ENCODE measurements at places on chromosomes 12 and 14.
A peak's percentile ranks its signal among the peaks of the same experiment; 100 is the strongest.

GRCh38 chr14:64680013-64680713, 24.1 kb upstream of the PLEKHG3 start:
- peak; percentile 41 for DNase-seq

GRCh38 chr12:105113094-105113493, 5.6 kb downstream of the WASHC4 start:
- no peak for DNase-seq

- DNase-seq: peak; percentile 74
Observed at GRCh38 chr14:68285421-68286179, 466.0 kb downstream of the RAD51B start.

- DNase-seq: peak; percentile 31
Observed at GRCh38 chr12:80576641-80577418, 130.6 kb upstream of the MYF6 start.

DNA sequence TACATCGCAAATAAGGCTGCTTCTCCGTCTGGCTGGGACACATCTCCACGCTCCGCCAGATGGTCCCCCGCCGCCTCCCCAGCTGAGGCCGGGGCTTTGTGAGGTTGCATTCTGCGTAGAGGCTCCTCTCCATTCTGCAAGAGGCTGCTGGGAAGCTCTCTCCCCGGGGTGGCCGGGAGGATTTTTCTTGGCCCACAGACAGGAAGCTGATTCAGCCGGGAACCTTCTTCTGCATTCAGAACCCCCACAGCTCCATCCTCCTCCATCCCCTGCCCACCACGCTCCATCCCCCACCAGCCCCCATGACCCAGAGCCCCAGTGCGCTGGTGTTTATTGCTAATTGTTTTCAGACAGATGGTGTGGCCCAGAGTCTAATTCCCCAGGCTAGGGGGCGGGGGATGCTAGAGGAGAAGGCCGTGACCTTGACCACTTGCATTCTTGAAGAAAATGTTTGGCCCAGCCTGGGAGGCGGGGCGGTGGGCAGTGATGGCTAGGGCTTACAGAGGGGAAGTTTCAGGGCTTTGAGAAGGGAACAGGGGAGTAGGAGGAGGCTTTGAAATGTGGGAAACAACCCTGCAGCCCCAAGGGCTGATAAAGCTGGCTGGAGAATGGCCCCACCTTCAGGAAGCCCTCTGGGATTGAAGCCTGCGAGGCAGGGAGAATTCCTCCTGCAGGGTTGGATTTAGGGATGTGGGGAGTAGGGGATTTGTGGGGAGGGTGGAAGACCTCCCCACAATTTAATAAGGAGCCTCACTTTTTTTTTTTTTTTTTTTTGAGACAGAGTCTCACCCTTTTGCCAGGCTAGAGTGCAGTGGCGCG, 88.5 kb upstream of the NCOR2 start:
- DNase-seq: peak; percentile 98

DNA sequence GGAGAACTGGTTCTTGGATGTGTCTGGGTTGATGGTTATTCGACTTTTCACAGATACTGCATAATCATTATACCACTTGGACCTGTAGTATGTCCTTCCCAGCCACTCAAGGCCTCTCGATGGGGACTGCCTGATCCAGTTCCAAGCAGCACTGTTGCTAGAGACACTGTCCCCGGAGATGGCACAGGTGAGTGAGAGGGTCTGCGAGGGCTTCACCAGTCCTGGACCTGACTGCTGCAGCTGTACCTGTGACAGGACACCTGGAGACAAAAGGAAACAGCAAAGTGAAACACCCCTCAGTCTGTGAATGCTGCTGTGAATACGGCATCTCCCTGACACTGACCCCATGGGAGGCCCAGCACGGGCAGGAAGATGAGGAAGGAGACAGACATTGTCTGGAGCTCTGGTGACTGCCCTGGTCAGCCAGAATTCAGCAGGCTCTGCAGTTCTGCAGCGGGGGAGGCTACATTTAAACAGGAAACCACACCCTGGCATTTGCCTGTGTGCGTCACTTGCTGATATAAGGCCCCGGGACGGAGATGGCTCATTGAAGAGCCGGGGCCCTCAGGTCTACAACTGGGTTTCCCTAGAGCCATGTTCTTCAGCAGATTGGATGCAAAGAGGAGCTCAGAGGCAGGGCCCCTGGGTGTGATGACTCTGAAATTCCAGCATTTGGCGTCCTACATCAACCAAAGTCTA, 413.6 kb downstream of the TMEM121 start:
- DNase-seq: no peak

- DNase-seq: no peak
Observed at GRCh38 chr12:78881685-78882084, 17.1 kb downstream of the SYT1 start.

DNA sequence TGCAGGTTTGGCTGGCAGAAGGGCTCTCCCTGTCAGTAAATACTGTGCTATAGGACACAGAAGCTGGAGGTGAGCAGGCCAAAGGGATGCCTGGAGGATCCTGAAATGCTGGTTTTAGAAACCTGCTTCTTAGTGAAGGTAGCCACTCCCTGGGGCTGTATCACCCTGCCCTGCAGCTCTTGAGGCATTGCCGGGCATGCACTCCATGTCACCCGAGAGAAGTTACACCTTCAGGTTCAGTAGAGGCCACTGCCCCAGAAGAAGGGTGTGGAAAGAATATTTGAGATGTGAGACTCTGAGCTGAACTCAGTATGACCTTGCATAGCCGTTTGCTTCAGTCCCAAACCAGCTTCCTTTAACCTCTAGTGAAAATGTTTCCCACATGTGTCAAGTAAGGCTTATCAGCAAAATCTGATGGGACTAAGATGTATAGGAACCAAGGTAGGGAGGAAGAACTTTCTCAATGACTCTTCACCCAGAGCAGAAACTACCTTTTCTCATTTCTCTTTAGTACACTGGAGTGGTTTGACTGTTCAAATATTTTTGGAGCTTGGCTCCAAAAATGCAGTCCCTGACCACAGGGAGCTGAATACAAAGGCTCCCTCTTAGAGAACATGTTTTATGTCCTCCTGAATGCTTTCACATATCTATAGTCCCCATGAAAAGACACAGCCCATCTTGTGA, 164.5 kb upstream of the DYRK2 start:
- no peak for DNase-seq

- no peak for DNase-seq
Observed at GRCh38 chr12:31600252-31600651, 9.3 kb upstream of the DENND5B start.

DNA sequence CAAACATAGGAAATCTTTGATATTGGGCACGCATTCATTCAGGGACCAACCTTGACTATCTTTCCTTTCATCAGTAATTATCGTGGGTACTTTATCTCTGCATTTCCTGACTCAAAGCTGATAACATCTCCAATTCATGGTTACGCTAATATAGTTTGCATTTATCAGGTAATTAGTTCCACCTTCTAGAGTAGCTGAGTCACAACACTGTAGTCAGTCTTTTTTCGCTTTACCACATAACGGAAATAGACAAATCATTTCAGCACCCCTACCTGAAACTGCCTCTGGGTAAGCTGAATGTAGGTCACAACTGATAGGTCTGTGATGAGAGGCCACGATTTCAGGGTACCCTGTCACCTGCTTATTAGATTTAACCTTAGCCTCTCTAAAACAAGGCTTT, 36.7 kb upstream of the IL22 start:
- DNase-seq: no peak

GRCh38 chr12:118436002-118436730, 59.8 kb downstream of the SUDS3 start:
- DNase-seq: no peak

DNA sequence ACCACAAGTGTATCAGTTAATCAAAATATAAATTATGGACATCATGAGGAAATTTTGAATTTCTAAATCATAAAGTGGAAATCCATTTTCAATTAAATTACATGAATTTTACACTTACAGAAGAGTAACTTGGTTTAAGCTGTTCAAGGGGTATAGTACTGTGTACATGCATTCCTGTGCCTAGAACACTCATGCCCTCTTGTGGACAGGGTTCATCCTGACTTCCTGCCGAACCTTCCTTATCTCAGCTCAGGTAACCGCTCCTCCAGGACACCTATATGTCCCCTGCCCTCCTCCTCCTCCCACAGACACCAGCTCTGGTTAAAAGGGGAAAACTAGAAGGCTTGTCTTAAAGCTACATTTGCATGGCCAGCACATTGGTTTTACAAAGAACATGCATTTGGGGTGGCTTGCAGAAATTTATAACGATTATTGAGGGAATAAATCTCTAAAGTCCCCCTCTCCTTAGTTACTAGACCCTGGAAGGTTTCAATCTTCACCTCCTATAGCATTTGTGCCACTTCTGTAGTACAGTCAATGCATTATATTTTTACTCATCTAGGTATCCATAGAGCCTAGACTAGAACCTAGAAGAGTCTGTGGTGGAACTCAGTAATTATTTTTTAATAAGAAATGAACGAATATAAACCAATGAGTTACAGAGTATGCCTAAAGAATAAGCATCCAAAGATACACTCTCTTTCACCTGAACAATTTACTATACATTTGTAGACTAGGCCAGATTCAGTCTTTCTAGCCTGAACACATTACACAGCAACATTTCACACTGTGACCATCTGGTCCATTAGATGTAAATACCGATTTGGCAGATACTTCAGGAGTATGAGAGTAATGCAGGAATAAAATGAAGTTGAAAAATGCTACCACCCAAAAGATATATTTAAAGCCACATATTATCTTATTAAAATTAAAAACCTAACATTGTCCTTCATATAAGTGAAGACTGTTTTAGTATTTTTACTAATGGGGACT, 345.6 kb downstream of the PAWR start:
- DNase-seq: peak; percentile 44

- DNase-seq: no peak
Observed at GRCh38 chr14:24052656-24053547, 1.1 kb downstream of the CARMIL3 start.

- DNase-seq: no peak
Observed at GRCh38 chr12:95481888-95482287, 7.9 kb downstream of the METAP2 start.

DNA sequence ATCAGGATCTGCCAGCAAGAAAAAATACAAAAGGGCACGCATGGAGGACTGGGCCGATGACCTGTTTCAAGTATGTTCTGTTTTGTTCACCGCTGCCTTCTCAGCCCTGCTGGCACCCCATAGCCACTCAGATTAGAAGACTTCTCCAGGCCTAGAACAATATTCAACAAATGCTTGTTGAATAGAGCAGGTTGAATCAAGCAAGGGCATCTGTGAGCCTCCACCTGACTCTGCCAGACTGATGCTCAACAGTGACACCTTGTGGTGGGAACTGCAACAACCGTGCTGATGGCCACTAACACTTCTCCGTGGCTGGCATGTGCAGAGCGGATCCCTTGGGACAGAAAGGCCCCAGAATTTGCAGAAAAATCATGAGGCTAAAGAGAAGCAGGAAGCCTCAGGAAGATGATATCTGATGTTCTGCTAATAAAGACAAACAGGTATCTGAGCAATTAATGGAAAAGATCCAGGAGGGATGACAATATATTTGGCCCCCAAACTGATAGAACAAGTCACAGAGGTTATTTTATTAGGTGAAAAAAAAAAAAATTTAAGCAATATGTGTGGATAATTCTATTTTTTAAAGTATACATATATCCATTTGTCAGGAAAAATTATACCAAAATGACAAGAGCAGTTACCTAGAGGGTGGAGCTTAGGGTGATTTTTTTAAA, 114.3 kb downstream of the KSR2 start:
- peak; percentile 19 for DNase-seq

GRCh38 chr12:108627134-108627920, 6.4 kb downstream of the SELPLG start:
- no peak for DNase-seq

DNA sequence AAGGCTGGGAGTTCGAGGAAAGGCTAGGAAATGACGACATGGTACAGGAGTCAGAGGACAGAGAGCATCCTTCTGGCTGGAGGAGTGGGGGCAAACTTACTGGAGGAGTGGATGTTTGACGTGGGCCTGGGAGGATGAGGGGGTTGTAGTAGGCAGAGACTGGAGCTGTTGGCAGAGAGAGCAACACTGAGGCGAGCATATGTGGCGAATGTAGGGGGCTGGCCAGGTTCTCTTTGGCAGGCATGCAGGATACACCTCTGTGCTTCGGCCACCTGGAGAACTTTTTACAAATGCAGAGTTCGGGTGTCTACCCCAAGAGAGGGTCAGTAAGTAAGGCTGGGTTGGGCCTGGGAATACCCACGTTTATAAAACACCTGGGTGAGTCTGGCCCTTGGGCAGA, 385.7 kb downstream of the FUT8 start:
- DNase-seq: no peak

DNA sequence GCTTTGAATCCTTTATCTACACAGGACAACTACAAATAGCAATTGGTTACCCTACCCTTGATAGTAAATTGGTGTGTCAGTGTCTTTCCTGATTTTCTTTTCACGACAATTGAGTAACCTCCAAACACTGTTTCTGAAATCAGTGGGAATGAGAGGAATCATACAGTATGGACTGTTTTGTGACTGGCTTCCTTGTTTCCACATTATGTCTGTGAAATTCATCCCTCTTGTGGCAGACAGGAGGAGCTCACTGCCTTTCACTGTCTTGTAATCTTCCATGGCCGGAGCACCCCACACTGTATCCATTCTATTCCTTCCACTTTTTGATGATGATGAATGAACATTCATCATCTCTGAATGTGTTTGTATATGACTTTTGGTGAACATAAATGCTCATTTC, 164.0 kb upstream of the PZP start:
- DNase-seq: peak; percentile 40

DNA sequence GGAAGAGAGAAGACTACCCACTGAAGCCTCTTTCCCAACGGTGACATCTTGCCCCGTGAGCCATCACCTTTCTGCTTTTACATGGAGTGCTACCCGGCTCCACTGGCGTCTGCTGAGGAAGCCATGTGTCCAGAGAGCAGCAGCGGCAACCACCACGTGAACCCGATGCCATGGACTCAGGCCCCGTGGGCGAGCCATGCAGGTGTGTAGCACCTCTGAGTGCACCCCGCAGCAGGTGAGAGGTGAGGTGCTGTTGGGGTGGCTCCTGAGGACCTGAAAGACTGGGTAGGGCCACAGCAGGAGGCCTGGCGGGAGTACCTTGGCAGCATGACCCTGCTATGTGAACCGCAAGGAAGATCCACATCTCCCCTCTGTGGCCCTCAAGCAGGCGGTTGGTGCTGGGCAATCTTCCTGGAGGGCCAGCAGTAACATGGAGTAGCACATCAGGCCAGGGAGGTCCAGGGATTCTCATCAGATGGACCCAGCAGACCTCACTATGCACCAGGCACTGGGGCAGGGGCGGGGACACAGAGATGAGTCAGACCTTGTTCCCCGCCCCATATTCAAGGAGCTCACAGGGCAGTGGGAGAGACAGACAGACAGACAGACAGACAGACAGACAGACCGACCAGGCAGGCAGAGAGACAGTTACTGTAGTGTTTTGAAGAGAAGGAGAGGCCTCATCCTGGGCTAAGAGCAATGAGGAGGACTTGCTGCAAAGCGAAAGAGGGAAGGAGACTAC, 129.6 kb downstream of the PAPOLA start:
- DNase-seq: no peak

- no peak for DNase-seq
Observed at GRCh38 chr12:3219233-3219632, 142.1 kb downstream of the TSPAN9 start.

GRCh38 chr12:132142679-132143335, 1.3 kb downstream of the DDX51 start:
- DNase-seq: no peak

Data from amniotic epithelial cell (primary cell).